ENCODE measurements at places on chromosomes 16 and 17. TPM values are rescaled to one million over a fixed set of nuclear protein-coding genes. Genes with fewer than 3 reads are reported as not detected.

DNA sequence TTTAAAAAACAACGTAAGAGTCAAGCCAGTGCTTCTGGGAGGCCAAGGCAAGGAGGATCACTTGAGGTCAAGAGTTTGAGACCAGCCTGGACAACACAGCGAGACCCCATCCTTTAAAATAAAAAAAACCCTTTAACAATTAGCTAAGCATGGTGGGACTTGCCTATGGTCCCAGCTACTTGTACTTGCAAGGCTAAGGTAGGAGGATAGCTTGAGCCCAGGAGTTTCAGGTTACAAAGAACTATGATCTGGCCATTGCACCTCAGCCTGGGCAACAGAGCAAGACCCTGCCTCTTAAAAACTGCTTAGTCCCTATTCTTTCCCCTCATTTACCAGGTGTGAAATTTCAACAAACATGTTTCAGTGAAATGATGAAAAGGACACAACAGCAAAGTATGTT is 89.5 kb downstream of the STH start:
- peaks cover 62% of the 10 kb centered on the region for H3K36me3 ChIP-seq
- H3K27me3 ChIP-seq, result no peaks in the 10 kb centered on the region
- H3K27ac ChIP-seq, result no peak overlapping the region
- DNase-seq, result no peak
- H3K4me1 ChIP-seq, result peaks cover 61% of the 10 kb centered on the region

PGAP6 gene
- polyA plus RNA-seq, result 22.0 TPM

GRCh38 chr16:67112591-67113399 is 3.1 kb downstream of the PHAF1 start:
- no peaks in the 10 kb centered on the region for H3K27me3 ChIP-seq
- no peak overlapping the region for H3K4me3 ChIP-seq
- DNase-seq, result no peak
- peaks cover 62% of the 10 kb centered on the region for H3K4me1 ChIP-seq
- no peak overlapping the region for H3K27ac ChIP-seq

C16orf89 gene
- not detected for polyA plus RNA-seq

DNA sequence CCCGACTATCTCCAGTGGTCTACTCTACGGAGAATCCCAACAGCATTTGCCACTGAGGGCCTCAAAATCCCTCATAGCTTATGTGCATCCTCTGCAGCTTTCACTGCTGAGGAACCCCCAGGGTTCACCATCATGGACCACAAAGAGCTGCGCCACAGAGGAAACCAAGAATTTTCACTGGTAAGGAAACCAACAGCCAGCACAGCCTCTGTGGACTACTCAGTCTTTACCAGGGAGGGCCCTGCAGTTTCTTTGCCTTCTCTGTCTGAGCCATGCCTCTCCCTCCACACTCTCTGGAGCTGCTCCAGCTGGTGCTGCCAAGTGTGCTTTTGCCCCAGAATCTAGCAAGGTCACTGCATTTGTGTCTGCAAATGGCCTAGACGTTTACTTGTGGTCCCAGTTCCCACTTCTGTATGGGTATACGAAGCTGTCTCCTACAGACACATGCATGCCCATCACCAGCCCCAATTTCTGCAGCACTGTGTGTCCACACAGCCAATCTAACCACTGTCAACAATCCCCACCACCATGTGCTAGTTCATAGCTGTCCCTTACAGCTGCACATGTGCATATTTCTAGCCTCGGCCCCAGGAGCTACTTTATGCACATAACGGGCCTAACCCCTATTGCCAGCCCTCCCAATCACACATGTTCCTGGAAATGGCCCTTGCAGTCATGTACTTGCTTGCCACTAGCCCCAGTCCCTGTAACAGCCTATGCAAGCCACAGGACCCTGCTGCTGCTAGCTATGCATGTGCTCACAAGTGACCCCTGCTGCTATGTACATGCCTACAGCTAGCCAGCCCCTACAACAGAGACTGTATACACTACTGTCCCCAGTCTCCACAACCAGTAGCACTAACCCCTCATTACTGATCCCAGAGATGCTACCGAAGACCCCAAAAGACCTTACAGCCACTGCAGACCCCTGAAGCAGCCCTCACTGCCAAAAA is 1437.4 kb downstream of the CDH11 start:
- H3K36me3 ChIP-seq, result no peaks in the 10 kb centered on the region
- no peak overlapping the region for H3K27ac ChIP-seq
- no peak for DNase-seq
- H3K4me3 ChIP-seq, result no peak overlapping the region
- H3K27me3 ChIP-seq, result no peaks in the 10 kb centered on the region
- H3K4me1 ChIP-seq, result no peaks in the 10 kb centered on the region

- no peak for DNase-seq
- peaks cover 8% of the 10 kb centered on the region for H3K27me3 ChIP-seq
- H3K27ac ChIP-seq, result no peak overlapping the region
- no peak overlapping the region for H3K4me3 ChIP-seq
- peaks cover 16% of the 10 kb centered on the region for H3K4me1 ChIP-seq
Measured at GRCh38 chr16:58028541-58029070, 3.1 kb downstream of the MMP15 start.

CCT6B gene
- 0.35 TPM for polyA plus RNA-seq

DNA sequence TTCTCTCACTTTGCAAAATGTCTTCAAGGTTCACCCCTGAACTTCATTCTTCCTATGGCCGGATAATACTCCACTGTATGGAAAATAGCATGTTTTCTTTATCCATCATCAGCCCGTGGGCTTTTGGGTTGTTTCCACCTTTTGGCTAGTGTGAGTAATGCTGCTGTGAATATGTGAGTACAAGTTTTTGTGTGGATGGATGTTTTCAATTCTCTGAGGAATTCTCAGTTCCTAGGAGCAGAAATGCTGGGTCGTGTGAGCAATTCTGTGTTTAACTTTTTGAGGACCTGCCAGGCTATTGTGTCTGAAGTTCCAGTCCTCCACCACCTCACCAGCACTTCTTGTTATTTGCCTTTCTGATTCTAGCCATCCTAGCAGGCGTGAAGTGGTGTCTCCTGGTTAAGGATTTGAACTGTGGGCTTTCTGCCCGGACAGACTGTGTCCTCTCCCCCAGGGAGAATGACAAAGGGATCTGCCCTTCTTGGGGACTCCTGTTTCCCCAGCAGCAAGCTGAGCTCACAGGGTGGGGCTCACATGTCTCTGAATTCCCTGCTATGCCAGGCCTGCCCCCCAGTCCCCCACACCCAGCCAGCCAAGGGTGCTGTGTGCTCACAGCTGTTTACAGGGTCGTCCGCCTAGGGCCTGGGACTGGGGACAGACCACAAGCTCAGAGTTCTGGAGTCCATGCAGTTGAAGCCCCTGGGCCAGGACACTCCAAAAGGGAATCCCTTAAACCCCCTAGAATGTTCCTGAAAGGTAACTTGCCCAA is 92.2 kb upstream of the CIBAR2 start:
- DNase-seq, result no peak
- no peak overlapping the region for H3K4me3 ChIP-seq
- no peaks in the 10 kb centered on the region for H3K36me3 ChIP-seq
- no peaks in the 10 kb centered on the region for H3K4me1 ChIP-seq
- peaks cover 2% of the 10 kb centered on the region for H3K27me3 ChIP-seq

- no peak for DNase-seq
- no peaks in the 10 kb centered on the region for H3K36me3 ChIP-seq
- peaks cover under 1% of the 10 kb centered on the region for H3K27me3 ChIP-seq
- H3K27ac ChIP-seq, result no peak overlapping the region
Measured at GRCh38 chr16:79966226-79966625, 365.7 kb upstream of the MAF start.

DNA sequence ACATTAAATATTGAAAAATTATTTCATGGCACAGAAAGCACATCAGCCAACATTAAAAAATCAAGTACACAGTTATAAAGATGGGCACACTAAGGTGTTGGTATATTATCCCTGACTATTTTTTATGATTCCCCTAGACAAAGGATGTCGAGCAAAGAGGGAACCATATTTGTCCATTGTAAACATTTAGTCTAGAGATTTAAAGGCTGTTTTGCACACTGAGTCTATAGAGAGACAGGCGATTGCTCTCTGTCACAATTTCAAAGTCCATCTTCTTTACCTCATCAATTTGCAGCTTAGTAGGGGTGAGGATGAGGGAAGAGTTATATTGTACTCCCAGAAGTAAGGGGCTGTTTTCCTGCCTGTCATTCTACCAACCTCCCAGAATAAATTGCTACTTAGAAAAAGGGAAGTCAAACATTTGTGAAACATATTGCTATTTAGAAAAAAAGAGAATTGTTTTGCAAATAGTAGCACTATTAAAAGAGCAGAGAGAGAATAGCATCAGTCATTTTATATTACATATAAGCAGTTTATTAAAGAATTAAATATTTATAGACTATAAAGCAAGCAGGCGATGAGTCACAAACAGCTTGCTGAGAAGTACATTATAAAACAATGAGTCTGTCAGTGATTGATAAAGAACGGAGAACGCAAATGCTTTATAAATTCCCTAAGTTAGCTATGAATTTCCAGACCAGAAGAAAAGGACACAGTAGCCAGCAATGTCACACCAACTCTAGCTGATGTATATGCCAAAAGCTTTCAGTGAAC is 270.6 kb upstream of the PMFBP1 start:
- H3K4me1 ChIP-seq, result no peaks in the 10 kb centered on the region
- DNase-seq, result no peak
- no peaks in the 10 kb centered on the region for H3K36me3 ChIP-seq

GRCh38 chr17:72416054-72416675 is 295.3 kb downstream of the SOX9 start:
- H3K36me3 ChIP-seq, result no peaks in the 10 kb centered on the region
- no peak for DNase-seq
- H3K27me3 ChIP-seq, result peaks cover 18% of the 10 kb centered on the region
- H3K27ac ChIP-seq, result no peak overlapping the region
- no peak overlapping the region for H3K4me3 ChIP-seq

GRCh38 chr16:53576210-53576609 is 73.2 kb upstream of the AKTIP start:
- H3K4me3 ChIP-seq, result no peak overlapping the region
- peaks cover 6% of the 10 kb centered on the region for H3K36me3 ChIP-seq
- H3K27me3 ChIP-seq, result no peaks in the 10 kb centered on the region
- no peak for DNase-seq
- no peaks in the 10 kb centered on the region for H3K4me1 ChIP-seq

KRT33B gene
- not detected for polyA plus RNA-seq

PRSS27 gene
- not detected for polyA plus RNA-seq

TLCD2 gene
- not detected for polyA plus RNA-seq

- H3K36me3 ChIP-seq, result no peaks in the 10 kb centered on the region
- DNase-seq, result no peak
- no peak overlapping the region for H3K4me3 ChIP-seq
- peaks cover 17% of the 10 kb centered on the region for H3K27me3 ChIP-seq
- peaks cover 8% of the 10 kb centered on the region for H3K4me1 ChIP-seq
- no peak overlapping the region for H3K27ac ChIP-seq
Measured at GRCh38 chr17:51613255-51613654, 352.9 kb downstream of the UTP18 start.

NSMCE1 gene
- 209 TPM for polyA plus RNA-seq

GRCh38 chr17:1890758-1891450 is 61.1 kb downstream of the RPA1 start:
- H3K27ac ChIP-seq, result peak overlapping the region; percentile 81
- H3K36me3 ChIP-seq, result peaks cover 90% of the 10 kb centered on the region
- DNase-seq, result no peak
- no peaks in the 10 kb centered on the region for H3K27me3 ChIP-seq

TAC4 gene
- not detected for polyA plus RNA-seq

PYY gene
- not detected for polyA plus RNA-seq

PRAC1 gene
- polyA plus RNA-seq, result not detected

CEP295NL gene
- polyA plus RNA-seq, result not detected

MIS12 gene
- polyA plus RNA-seq, result 15.6 TPM

- no peak overlapping the region for H3K27ac ChIP-seq
- H3K4me1 ChIP-seq, result peaks cover 11% of the 10 kb centered on the region
- H3K4me3 ChIP-seq, result no peak overlapping the region
- DNase-seq, result no peak
Measured at GRCh38 chr17:82914375-82914774, 74.6 kb upstream of the ZNF750 start.

- no peaks in the 10 kb centered on the region for H3K4me1 ChIP-seq
- peaks cover 36% of the 10 kb centered on the region for H3K27me3 ChIP-seq
- H3K36me3 ChIP-seq, result no peaks in the 10 kb centered on the region
- no peak overlapping the region for H3K4me3 ChIP-seq
Measured at GRCh38 chr16:66097751-66098150, 268.7 kb upstream of the CDH5 start.

RPH3AL gene
- polyA plus RNA-seq, result 5.7 TPM

DNA sequence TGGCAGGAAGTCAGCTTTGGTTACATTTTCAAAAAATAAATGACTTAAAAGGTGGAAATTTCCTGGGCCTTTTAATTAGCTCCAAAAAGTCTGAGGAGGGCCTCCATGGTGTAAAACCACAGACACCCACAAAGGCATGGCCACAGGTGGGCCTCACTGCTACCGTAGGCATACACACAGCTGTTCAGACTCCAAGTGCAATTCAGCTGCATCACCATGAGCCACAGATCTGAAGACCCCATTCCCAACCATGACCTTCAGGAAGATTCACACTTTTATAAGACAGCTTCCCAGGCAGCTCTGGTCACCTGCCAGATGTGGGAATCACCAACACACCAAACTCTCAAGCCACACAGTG is 20.6 kb downstream of the CSNK2A2 start:
- peaks cover 33% of the 10 kb centered on the region for H3K4me1 ChIP-seq
- no peaks in the 10 kb centered on the region for H3K27me3 ChIP-seq
- H3K27ac ChIP-seq, result peak overlapping the region; percentile 89
- no peak for DNase-seq
- peaks cover 68% of the 10 kb centered on the region for H3K36me3 ChIP-seq

ABCC12 gene
- polyA plus RNA-seq, result not detected

AHSP gene
- polyA plus RNA-seq, result not detected

KCTD2 gene
- polyA plus RNA-seq, result 6.8 TPM

DNA sequence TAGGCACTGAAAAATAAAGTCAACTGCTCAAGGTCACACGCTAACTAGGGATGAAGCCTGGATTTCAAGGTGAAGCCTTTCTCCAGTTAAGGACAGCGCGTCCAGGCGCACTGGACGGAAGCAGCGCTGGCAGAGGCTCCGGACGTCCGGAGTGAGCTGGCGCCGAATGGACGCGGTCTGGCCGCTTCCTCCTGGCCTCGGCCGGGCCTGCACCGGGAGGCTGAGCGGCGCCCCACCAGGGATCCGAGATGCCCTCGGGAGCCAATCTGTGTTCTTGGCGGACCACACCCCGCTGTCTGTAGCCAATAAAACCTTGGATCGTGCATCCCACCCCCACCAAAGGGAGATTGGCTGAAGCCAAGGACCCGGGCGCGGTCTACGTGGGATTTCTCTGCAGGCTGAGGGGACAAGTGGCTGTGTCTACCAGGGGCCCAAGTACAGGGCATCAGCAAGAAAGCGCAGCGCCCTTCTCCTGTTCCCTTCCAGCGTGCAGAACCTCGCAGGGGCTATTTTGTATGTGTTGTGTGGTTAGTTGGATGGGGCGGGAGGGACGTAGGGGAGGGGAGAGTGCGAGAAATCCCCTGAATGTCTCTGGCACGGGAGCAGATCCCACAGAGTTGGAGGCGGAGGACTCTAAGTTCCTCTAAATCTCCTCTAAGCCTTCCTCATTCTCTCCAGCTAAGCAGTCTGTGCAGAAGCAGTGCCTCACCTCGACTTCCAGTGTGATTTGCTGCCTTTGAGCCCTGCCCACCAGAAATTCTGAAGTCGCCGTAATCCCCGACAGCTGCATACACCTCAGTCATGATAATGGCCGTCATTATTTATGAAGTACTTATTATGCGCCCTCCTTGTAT is 2.5 kb upstream of the AKAP10 start:
- H3K36me3 ChIP-seq, result no peaks in the 10 kb centered on the region
- peaks cover 38% of the 10 kb centered on the region for H3K4me1 ChIP-seq
- H3K27me3 ChIP-seq, result no peaks in the 10 kb centered on the region
- no peak for DNase-seq
- H3K27ac ChIP-seq, result no peak overlapping the region

CTRB1 gene
- not detected for polyA plus RNA-seq
